ENCODE measurements at places on chromosomes 7 and 10. TPM values are rescaled to one million over a fixed set of nuclear protein-coding genes. Genes with fewer than 3 reads are reported as not detected.

Gene ATXN7L1
- 29.2 TPM for total RNA-seq

Gene MYOF
- total RNA-seq: 46.8 TPM

Gene FLNC
- total RNA-seq: 10.3 TPM

Gene GPR15LG
- not detected for total RNA-seq

Gene ETV1
- total RNA-seq: 0.88 TPM

Gene ANKRD2
- not detected for total RNA-seq

Gene DENND2A
- total RNA-seq: 10.4 TPM

Gene AVPI1
- total RNA-seq: 66.9 TPM

Gene C7orf33
- not detected for total RNA-seq

Gene APBB1IP
- 41.3 TPM for total RNA-seq

Gene LIPF
- total RNA-seq: not detected

Gene LDB3
- 3.1 TPM for total RNA-seq

Gene NEUROD6
- total RNA-seq: not detected

Gene CH25H
- total RNA-seq: not detected

Gene WIPF3
- 0.57 TPM for total RNA-seq

Gene LRRD1
- 0.16 TPM for total RNA-seq

Gene GIMAP6
- total RNA-seq: 41.8 TPM

Gene POLR2J3
- 27.5 TPM for total RNA-seq

Gene MPP7
- total RNA-seq: 2.3 TPM

Gene HHEX
- total RNA-seq: 6.8 TPM

Gene EXOC4
- 62.9 TPM for total RNA-seq

Gene ASB10
- total RNA-seq: not detected

Measured in subcutaneous adipose tissue (tissue), 4 donors.